ENCODE measurements at places on chromosomes 13 and 19.

DNA sequence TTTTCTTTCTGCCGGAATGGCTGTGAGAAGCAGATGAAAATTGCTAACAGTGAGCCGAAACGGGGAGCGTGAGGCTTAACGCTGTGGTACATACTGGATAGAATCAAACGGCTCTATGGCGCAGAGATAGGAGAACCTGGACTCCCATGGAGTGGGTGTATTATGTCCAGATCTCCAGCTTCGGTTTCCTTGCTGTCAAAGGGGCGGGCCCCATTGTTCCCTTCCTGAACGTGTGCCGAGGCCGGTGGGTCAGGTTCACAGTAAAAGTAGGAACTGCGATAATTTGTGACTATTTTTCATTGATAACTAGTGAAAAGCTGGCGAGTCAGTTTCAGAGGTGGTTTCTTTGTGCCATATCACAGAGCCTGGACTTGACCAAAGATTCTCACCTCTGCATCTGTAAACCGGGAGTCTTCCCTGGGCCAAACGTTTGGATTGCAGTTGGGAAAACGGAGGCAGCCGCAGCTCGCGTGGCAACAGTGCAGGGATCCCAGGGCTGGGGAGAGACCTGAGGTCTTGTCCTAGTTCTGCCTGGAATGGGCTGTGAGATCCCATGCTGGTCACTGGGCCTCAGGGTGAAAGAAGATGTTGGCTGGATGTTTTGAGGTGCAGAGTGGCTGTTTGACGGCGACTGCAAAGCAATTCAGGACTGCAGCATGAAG, 752 bp downstream of the RPL18A start:
- no peak for DNase-seq

GRCh38 chr13:93045836-93046235, 180.8 kb upstream of the GPC6 start:
- DNase-seq: no peak

GRCh38 chr19:13132471-13133180, 14.6 kb downstream of the NACC1 start:
- peak; percentile 78 for DNase-seq

GRCh38 chr13:30529085-30529834, 63.5 kb upstream of the HMGB1 start:
- no peak for DNase-seq

DNA sequence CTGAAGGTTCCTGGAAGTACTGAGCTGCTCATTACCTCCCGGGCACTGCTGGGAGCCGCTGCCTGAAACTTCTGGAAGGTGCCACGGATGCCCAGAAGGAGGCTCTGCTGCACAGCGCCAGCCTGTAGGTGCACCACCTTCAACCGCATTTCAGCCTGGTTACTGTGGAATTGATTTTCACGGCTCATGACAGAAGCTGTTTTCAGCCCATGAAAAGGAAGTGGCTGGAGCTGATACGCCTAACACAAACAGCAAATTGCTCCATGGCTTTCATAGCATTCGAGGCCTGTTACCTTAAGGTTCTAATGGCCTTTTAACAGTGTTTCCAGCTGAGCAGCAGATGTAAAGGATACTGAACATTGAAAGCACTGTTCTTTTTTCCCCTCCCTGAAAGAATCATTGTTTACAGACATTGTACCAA, 22.0 kb downstream of the GPC6 start:
- no peak for DNase-seq

DNA sequence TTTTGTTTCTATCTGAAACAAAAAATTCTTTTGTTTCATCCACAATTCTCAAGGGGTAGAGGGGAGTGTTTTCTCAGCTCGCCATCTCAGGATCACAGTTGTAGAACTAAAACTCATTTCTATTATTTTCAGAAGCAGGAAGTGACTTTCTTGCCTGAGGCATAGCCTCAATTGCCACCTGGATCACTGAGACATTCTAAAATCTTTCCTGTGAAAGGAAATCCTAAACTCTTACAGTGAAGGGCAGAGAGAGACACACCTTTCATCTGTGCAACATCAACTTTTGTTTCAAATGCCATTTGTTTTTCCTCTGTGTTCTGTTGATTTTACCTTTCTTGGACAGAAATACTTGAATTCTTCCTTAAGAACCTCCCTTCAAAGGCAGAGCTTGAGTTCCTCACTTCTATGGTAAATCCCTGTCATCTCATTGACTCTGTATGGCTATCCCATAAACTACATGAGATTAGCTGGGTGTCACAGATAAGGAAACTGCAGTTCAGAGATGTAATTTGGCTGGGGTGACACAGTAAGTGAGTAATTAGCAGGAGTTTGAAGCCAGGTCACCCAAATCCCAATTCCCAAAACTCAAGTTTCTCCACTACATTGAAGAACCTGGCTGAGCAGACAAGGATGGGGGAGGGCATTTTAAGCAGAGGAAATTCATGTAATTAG, 224.4 kb upstream of the HTR2A start:
- no peak for DNase-seq

DNA sequence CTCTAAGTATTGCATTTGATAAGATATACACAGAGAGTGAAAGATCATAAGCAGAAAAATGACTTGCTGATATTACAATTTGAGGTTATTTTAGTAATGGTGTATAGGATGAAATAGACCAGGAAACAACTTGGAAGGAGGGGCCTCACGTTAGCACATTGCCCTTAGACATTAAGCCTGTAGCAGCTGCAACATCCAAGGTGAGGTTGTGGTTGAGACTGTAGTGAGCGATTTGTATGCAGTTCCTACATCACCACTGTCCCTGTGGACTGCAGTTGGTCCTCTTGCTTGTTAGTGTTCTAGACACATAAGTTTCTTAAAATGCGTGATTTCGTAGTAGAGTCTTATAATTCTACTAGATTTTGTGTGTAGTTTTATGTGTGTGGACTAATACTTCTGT, 311.3 kb downstream of the ATP8A2 start:
- no peak for DNase-seq

DNA sequence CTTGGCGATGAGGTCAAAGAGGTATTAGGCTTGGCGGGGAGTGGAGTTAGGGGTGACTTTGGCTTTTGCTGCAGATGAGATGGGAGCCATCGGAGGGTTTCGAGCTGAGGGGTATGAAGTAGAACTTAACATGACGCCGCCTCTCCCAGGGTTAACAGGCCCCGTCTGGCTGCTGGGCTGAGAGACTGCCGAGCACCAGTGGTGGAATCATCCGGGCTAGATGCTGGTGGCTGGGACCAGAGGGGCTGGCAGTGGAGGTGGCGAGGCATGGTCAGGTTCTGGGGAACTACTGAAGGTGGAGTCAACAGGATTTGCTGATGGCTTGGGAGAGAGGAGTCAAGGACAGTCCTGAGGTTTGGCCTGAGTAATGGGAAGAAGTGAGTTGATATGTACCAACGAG, 4.9 kb downstream of the RFX2 start:
- DNase-seq: no peak

DNA sequence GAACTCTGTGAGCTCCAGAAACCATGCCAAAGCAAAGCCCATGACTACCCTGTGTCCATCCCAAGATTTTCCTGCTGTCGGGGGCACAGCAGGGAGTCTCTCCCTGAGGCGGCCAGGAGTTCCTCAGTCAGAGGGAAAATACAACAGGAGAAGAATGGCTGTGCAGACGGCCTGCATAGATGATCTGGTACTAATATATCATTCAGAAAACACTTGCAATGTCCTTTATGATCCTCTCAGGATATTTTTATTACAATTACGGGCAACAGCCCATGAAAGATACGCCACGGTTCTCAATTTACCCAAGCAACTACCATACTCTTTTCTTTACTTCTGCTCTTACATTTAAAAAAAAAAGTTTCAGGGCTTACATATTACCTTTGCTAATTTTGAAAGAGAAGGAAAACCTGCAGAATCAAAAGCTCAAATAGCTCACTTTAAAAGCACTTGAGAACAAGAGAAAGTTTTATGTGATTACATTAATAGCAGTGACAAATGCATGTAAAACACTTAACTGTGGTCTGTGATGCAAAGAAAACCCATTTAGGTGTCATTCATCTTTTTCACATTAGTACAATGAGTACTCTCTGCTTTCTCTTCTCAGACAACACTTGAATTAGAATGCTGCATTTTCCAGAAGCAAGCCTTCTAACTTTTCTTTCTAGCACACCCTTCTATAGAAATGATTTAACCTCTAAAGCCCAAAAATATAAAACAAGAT, 460.8 kb downstream of the KLF5 start:
- no peak for DNase-seq

DNA sequence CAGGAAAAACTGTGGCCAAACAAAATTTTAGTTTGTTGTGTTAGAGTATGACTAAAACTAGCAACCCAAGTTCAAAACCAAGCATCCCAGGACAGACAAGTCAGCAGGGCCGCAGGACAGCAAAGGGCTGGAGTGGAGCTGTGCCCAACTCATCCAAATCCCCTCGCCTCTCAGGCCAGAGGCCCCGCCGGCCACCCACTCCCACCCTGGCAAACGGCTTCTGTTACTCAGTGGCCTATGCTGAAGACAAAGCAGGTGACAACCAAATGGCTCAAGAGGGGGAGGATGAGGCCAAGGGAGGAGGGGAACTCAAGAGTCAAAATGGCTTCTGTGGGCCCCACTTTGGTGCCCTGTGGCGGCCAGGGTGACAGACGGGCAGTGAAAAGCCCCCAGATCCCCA, 69.7 kb downstream of the SLC7A1 start:
- DNase-seq: no peak

GRCh38 chr13:107842562-107843180, 372.7 kb downstream of the LIG4 start:
- DNase-seq: no peak

GRCh38 chr13:60170414-60170813, 6.7 kb upstream of the DIAPH3 start:
- no peak for DNase-seq

GRCh38 chr13:63167699-63168337, 1752.2 kb upstream of the PCDH20 start:
- no peak for DNase-seq

DNA sequence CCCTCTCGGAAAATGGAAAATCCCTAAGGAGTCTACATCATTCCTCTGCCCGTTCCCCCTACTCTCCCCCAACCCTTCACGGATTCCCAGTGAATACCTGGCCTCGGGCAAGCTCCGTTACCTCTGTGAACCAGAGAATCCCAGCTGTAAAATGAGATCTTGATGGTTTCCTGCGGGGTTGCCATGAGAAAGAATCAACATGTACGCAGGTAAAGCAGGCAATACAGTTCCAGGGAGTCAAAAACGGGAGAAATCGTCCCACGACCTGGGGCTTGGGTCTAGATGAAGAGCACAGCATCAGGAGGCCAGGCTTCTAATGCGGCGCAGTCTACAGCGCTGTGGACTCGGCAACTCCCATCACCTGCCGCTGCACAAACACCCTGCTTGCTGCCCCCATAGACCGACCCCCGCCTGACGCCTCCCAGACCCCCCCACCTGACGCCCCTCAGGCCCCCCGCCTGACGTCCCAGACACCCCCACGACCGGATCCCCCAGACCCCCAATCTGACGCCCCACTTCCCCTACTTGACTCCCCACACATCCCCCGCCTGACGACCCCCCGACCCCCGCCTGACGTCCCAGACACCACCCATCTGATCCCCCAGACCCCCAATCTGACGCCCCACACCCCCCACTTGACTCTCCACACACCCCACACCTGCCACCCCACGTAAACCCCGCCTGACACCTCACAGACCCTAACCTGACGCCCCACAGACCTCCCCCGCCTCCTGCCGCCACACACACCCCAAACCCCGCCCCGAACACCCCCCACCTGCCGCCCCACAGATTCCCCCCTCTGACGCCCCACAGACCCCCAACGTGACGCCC, 680 bp downstream of the LIG4 start:
- no peak for DNase-seq

- peak; percentile 4 for DNase-seq
Observed at GRCh38 chr13:38582133-38582532, 104.7 kb upstream of the FREM2 start.

- no peak for DNase-seq
Observed at GRCh38 chr13:78875792-78876580, 217.0 kb upstream of the OBI1 start.

DNA sequence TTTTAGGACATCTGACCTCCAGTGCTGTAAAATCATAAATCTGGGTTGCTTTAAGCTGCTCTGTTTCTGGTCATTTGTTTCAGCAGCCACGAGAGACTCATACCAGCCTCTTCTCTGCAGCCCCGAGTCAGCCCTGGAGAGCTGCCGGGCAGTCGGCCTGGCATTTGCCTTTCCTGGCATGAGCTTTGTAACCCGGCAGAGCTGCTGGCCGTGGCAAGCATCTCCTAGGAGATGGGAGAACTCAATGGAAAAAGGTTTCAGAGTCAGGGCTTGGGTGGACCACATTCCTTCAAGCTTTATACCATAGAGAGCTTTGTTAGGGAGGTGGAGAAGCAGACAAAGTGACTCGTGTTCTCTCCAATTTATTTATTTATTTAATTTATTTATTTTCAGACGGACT, 21.6 kb upstream of the CCL25 start:
- no peak for DNase-seq

- DNase-seq: no peak
Observed at GRCh38 chr19:42424345-42424707, 2.9 kb downstream of the LIPE start.

DNA sequence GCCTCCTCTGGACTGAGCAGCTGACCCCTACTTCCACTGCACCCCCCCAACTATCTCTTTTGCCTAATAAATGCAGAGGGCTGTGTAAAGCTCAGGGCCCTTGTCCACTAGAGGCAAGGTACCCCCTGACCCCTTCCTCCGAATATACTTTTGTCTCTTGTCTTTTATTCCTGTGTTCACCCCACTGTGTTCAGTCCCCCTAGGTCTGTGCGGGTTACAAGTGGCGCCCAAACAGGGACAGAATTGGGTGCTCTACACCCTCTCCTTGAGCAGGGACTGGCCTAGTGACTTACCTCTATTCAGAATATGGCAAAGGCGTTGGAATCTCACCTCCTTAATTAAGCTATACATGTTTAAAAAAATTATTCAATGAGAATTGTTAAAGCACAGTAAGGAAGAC, 15.0 kb downstream of the ZNF350 start:
- DNase-seq: peak; percentile 23

- DNase-seq: peak; percentile 62
Observed at GRCh38 chr13:99605420-99606323, 104.4 kb downstream of the TM9SF2 start.

DNA sequence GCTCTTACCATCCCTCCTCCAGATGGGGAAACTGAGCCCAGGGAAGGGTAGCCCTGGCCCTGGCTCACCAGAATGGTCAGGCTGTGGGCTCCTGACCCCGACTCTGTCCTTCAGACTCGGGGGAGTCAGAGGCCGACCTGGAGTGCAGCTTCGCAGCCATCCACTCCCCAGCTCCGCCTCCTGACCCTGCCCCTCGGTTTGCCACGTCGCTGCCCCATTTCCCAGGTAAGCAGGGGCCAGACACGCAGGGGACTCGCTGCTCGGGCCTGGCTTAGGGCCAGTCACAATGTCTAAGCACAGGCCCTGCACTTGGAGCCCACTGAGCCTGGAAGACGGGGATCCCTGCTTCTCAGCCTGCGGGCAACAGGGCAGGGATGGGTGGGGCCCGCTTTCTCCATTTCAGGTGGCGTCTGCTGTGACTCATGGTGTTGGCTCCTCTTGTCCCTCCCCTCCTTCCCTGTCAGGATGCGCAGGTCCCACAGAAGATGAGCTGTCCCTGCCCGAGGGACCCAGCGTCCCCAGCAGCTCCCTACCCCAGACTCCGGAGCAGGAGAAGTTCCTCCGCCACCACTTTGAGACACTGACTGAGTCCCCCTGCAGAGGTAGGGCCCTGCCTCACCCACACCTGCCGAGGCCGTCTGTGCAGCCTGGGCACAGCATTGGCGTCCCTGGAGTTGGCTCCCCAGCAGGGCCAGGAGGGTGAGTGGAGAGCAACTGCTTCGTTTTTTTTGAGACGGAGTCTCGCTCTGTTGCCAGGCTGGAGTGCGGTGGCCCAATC, 9.2 kb upstream of the OVOL3 start:
- no peak for DNase-seq

All from activated T-cell treated with anti-CD3 and anti-CD28 coated beads, Interleukin-2, amount 50 U/mL, for 72 hours (primary cell).